Right cardiac atrium (tissue), 5 donors: ENCODE measurements at places on chromosomes 13 and 19. TPM values are rescaled to one million over a fixed set of nuclear protein-coding genes. Genes with fewer than 3 reads are reported as not detected.

DNA sequence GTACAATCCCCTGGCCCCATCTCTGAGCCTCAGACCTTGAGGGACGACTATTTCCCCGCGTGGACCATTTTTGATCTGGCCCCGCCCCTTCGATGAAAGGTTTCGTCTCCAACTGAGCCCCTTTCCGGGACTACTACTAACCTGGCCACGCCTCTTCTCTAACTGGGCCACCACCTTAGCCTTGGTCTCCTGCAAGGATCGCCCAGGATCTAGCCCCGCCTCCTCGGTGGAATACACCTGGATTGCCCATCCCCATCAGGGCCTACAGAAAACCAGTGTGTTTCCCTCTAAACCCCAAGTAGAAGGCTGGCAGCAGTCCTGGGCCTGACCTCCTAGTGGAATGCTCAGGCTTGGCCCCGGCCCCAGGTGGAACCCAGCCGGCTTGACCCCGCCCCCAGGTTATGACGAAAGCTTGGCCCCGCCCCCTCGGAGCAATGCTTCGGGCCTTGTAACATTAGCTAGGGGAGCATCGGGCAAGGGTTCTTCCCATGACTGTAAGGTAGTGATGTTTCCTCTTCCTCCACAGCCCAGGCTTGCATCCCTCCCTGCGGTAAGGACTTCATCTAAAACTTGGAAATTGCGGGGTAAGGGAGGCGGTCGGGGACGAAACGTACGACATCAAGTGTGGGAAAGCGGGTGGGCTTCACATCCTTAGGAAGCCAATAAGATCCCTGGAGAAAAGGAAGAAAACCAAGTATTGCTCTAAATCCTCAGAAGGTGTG is 9.1 kb downstream of the SPACA6 start:
- DNase-seq: peak; percentile 95

- no peak for DNase-seq
Measured at GRCh38 chr13:48731957-48732569, 78.3 kb downstream of the CYSLTR2 start.

DNA sequence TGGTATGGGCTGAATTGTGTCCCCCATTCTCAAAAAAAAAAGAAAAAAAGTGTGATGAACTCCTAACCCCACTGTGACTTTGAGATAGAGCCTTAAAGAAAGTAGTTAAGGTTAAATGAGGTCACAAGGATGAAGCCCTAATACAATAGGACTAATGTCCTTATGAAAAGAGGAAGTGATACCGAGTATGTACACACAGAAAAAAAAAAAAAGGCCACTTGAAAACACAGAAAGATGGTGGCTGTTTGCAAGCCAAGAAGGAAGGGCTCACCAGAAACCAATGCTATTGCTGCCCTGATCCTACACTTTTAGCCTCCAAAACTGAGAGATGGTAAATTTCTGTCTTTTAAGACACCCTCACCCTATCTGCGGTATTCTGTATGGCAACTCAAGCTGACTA is 955.6 kb downstream of the PCDH17 start:
- DNase-seq: no peak

GRCh38 chr13:26460648-26461047 is 96.8 kb upstream of the WASF3 start:
- DNase-seq: peak; percentile 82

DNA sequence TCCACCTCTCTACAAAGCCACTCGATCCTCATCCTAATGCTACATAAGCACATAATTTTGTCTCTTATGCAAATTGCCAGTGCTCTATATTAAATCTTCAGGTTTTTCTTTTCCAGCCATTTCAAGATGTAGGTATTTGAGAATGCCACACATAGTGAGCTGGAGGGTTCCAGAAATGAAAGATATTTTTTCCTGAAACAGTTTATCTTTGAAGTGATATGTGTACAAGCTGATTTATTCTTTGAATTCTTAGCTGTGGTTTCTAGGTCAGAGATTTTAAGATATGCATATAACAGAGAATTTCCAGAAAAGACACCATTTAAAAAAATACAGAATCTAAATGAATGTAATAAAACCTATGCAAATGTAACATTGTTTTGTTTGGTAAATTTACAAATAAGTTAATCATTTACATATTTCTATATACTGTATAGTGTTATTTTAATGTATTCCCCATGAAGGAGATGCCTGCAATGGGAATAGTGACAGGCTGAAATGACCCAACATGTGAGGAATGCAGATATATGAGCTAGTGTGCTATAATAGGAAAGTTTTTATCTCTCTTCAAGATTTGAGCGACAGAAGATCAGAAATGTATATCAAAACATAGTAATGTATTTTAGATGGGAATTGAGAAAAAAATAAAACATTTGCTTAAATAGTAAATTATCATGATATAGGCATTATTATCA is 570.2 kb downstream of the SLITRK1 start:
- no peak for DNase-seq

DNA sequence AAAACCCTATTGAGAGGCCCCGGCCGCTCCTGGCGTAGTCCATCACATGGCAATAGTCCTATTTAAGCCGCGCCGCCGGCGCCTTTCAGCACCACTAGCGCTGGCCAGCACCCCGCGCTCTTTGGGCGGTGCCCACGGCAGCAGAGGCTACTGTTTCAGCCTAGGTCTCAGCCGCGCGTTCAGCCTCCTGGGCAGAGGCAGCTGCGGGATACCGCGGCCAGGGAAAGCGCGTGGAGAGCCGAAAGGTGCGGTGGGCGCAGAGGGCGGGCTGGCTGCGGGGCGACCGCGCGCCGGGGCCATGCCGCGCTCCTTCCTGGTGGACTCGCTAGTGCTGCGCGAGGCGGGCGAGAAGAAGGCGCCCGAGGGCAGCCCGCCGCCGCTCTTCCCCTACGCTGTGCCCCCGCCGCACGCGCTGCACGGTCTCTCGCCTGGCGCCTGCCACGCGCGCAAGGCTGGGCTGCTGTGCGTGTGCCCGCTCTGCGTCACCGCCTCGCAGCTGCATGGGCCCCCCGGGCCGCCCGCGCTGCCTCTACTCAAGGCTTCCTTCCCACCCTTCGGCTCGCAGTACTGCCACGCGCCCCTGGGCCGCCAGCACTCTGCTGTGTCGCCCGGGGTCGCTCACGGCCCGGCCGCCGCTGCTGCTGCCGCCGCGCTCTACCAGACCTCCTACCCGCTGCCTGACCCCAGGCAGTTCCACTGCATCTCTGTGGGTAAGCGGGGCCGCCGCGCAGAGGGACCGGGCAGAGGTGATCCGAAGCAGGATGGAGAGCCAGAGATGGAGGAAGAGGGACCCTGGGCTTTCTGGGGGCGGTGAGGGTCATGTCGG is at the start of gene GSX1:
Gene GSX1 (plus strand): TSS at position 91 of the 826 bp plus-strand sequence. CDS start 208 bp downstream, at position 299.
- peak; percentile 88 for DNase-seq

- peak; percentile 9 for DNase-seq
Measured at GRCh38 chr19:50447750-50448149, 15.1 kb downstream of the MYBPC2 start.

GRCh38 chr13:80012251-80012650 is 328.7 kb downstream of the SPRY2 start:
- no peak for DNase-seq

DNA sequence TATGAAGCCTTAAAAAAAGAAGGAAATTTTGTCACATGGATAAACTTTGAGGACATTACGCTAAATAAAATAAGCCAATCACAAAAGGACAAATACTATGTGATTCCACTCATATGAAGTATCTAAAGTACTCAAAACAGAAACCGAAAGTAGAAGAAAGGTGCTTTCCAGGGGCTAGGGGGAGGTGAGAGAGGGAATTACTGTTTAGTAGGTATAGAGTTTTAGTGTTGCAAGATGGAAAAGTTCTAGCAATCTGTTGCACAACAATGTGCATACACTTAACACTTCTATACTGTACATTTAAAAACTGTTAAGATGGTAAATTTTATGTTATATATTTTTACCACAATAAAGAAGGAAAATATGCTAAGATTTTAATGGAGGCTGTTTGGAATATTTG is 83.0 kb downstream of the POLR1D start:
- DNase-seq: no peak

GRCh38 chr13:47611664-47612288 is 389.3 kb downstream of the SUCLA2 start:
- DNase-seq: no peak

GRCh38 chr19:18603958-18604819 is 2.4 kb downstream of the CRLF1 start:
- no peak for DNase-seq

GRCh38 chr19:5587071-5587455 is 19.3 kb upstream of the TINCR start:
- DNase-seq: no peak

GRCh38 chr19:6414793-6415590 is 9.6 kb downstream of the KHSRP start:
- DNase-seq: peak; percentile 63

GRCh38 chr13:111897846-111898215 is 169.1 kb upstream of the SOX1 start:
- DNase-seq: no peak

DNA sequence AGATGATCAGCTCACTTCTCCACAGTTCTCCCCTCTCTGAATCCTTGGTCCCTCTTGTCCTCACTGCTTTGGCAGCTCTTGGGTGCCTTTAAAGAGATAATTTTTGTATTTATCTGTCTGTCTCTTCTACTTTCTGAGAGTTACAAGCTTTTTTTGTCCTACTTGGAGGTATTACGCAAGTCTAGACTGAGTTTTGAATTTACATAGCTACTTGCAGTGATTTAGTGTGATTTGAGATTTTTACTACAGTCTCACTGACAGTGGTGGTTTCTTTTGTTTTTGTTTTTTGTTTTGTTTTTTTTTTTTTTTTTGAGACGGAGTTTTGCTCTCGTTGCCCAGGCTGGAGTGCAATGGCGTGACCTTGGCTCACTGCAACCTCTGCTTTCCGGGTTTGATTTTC is 22.1 kb downstream of the URI1 start:
- no peak for DNase-seq

DNA sequence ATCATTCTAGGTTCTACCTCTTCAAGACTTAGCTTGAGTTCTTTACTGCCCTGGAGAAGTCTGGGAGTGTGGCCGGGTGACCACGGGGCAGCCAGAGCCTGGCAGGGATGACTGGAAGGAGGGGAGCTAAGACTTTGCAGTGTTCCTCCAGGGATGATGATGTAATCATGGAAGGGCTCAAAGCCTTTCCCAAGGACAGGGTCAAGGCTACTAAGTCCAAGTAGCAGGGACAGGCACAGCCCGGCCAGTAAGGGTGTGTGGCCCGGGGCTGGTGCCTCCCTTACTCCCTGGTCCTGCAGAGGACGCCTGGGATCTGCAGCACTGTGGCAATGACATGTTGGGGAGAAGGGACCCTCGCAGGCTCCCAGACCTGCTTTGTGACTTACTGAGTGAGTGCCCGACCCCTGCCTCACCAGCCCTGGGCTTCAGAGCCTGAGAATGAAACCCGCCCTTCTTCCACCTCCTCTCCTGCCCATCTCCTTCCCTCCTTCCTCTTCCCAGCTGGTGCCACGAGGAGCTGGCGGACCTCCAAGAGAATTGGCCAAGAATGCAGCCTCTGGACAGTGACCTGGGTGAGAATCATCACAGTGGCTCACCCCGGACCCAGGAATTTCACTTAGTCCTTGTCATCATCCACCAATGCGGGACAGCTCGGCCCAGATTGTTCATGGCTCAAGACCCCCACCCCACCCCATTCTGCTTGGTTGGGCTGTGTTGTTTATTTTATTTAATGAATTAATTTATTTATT is 15.6 kb upstream of the FBXO17 start:
- peak; percentile 17 for DNase-seq

DNA sequence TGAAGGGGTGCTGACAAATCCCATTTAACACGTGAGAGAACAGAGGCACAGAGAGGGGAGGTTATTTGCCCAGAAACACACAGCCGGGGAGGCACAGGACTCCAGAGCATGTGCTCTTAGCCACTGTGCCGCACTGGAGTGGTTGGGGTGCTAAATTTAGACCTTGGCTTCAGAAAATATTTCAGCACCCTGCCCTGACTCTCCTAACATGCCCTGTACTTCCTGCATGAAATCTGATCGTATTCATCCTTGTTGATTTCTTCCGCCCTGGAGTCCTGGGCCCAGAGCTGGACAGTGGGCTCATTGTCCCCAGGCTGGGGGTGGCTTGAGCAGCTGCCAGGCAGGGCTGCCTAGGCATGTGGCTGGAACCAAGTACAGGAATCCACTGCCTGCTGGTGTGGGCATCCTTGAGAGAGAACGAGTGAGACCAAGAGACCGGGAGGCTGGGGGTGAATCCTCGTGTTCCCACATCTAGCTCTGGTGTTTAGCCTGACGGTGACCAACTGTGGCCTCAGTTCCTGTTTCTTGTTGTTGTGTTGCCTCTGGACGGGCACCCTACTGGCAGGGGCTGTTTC is 5.3 kb downstream of the SLC27A1 start:
- DNase-seq: peak; percentile 63

GRCh38 chr13:75316427-75316826 is 165.5 kb downstream of the TBC1D4 start:
- no peak for DNase-seq

- no peak for DNase-seq
Measured at GRCh38 chr13:105611424-105611823, 924.0 kb downstream of the EFNB2 start.

GRCh38 chr13:24050796-24051715 is 109.5 kb upstream of the SPATA13 start:
- DNase-seq: no peak

GRCh38 chr19:21221693-21222092 is 79.9 kb downstream of the ZNF431 start:
- no peak for DNase-seq

- no peak for DNase-seq
Measured at GRCh38 chr19:21143428-21143827, 1.6 kb downstream of the ZNF431 start.

DNA sequence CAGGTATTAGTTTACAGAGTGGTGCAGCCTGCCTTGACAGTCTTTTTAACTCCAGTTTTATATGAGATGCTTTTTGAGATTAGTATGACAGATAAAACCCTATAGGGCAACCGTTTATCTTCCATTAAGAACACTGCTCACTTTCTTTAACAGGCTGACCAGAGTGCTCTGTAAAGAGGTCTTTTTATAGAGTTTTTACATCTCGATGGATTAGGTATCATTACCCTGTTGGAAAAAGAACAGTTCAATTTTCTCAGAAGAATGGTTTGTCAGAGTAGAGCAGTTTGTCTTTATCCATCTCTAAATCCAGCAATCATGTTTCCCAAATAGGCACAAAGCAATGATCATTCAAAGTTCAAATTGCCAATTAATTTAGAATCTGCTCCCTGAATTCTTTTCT is 395.2 kb upstream of the ARGLU1 start:
- DNase-seq: no peak

DNA sequence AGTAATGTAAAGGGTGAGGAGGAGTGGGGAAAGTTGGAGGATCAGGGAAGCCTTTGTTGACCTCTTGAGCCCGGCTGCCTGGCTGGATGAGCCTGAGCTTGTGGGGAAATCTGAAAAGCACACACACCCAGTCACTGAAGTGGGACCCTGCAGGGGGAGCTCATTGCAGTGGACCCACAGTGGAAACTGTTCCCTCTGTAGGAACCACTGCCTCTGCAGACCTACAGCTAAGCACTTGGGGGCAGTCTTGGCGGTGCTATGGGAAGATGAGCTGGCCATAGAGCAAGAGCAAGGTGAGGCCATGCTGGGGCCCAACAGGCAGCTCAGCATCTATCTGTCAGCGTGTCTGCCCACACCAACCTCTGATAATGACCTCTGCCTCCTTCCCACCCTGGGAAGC is 294.8 kb downstream of the TSHZ3 start:
- peak; percentile 54 for DNase-seq

GRCh38 chr13:63092456-63092855 is 1676.8 kb upstream of the PCDH20 start:
- no peak for DNase-seq

- DNase-seq: peak; percentile 96
Measured at GRCh38 chr13:21061029-21061763, at the start of gene LATS2. Gene LATS2, minus strand, starts transcription at chr13:21061586. Its CDS starts 15,560 bp downstream, at chr13:21046026.

The CYP4F2 gene
- not detected for total RNA-seq

The SLC10A2 gene
- not detected for total RNA-seq

The MEIOSIN gene
- 0.34 TPM for total RNA-seq

The ZNF135 gene
- total RNA-seq: 2.8 TPM

The SPINT2 gene
- total RNA-seq: 16.6 TPM

The TEX26 gene
- total RNA-seq: not detected
